ENCODE measurements at places on chromosomes 1 and 21.

GRCh38 chr1:228181645-228182034 is 16.0 kb downstream of the IBA57 start:
- no peak for DNase-seq

GRCh38 chr1:220544901-220545303 is 17.0 kb downstream of the MARK1 start:
- no peak for DNase-seq

- no peak for DNase-seq
Observed at GRCh38 chr1:226215239-226215638, 8.2 kb upstream of the MIXL1 start.

- DNase-seq = no peak
Observed at GRCh38 chr1:110210604-110211495, 736 bp downstream of the KCNC4 start.

DNA sequence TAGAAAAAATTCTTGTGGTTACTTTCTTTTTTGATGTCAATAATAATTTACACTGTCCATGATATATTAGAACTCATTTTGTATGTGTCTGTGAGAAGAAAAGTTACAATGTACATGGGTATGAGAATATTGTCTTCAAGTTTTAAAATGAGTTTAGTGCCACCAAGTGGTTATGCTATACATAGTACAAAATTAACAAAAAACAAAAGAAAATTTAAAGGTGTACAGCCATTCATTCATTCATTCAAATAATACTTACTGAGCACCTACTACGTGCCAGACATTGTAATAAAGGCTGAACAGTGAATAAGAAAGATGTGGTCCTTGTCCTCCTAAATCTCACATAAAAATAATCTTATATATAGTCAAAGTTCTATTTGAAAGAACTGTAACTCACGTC is 27.7 kb downstream of the UCHL5 start:
- DNase-seq = no peak

DNA sequence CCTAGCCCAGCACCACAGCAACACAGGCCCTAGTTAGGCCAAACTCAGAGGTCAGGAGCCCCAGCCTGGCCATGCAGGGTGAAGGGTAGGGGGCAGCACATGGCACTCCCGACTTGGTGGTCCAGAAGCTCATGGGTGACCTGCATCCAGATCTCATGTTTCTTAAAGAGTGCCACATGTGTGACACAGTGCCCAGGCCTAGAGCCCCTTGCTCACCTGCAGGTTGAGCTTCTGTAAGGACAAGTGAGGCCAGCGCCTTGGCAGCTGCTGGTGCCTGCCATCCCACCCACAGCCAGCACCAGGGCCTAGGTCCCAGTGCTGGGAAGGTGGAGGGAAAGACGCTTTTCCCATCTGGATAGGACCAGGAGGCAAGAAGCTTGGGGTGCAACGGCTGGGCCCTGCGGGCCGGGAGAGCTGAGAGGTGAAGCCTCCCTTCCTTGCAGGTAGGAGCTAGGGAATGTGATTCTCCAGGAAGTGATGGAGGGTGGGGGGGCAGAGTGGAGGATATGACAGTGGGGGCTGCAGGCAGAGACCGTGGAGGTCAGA is 6.5 kb downstream of the SHISA4 start:
- no peak for DNase-seq

GRCh38 chr21:43924421-43925095 is 59.5 kb downstream of the AGPAT3 start:
- no peak for DNase-seq

DNA sequence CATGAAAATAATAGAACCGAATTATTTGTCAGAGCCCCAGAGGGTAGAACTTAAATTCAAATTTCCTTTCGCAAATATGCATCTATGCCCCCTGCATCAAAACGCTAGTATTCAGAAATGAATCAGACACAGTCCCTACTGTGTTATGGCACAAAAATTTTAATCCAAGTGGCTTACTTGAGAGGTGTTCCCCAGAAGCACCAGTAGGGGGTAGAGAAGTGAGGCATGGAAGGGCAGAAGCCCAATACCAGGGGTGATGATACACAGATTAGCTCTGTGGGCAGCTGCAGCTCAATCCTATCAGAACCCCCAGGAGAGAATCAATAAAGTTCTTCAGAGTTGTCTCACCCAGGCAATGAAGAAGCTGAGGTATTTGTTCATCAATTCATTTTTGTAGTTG is 342.2 kb downstream of the OMA1 start:
- no peak for DNase-seq

- DNase-seq = no peak
Observed at GRCh38 chr1:205075642-205076155, 8.6 kb downstream of the TMEM81 start.

Data from cortex of kidney (tissue), 1 donor.